ENCODE measurements at places on chromosomes 6 and 20. TPM values are rescaled to one million over a fixed set of nuclear protein-coding genes. Genes with fewer than 3 reads are reported as not detected.

FHL5 gene
- total RNA-seq = 0.06 TPM

TP53TG5 gene
- total RNA-seq = not detected

CD83 gene
- 2.1 TPM for total RNA-seq

PNLDC1 gene
- 0.81 TPM for total RNA-seq

RAET1L gene
- not detected for total RNA-seq

LPA gene
- not detected for total RNA-seq

SIRPD gene
- not detected for total RNA-seq

OXT gene
- total RNA-seq = not detected

CAP2 gene
- total RNA-seq = 0.49 TPM

UBE2V1 gene
- total RNA-seq = 75.9 TPM

TGM3 gene
- total RNA-seq = not detected

LMBRD1 gene
- total RNA-seq = 48.4 TPM

Data from cardiac ventricle fibroblast (primary cell).